ENCODE measurements at places on chromosomes 4 and X.

GRCh38 chr4:45147866-45148265, 421.5 kb upstream of the GNPDA2 start:
- no peak for DNase-seq

DNA sequence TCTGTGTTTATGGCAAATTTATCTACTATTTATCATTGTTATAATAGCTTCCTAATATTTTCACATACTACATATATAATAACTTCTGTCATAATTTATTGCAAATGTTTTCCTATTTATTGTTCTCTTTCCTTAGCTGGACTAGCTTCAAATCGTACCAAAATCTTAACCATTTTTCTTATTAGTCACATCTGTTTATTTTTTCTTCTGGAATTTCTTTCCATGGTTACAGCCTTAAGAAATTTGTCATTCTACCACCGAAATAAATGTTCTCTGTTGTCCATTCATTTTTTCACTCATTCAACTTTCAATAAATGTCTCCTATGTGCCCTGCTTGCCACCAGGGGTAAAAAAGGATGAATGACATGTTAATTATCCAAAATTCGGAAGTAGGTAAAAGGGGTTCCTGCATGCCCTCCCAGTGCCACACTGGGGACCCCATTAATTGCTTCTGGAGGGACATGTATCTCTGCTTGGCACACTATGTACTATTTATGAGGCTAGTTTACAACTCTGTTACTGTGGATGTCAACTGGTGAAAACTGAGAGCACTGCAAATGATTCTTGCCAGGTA, 182.1 kb downstream of the SH3KBP1 start:
- DNase-seq = no peak

DNA sequence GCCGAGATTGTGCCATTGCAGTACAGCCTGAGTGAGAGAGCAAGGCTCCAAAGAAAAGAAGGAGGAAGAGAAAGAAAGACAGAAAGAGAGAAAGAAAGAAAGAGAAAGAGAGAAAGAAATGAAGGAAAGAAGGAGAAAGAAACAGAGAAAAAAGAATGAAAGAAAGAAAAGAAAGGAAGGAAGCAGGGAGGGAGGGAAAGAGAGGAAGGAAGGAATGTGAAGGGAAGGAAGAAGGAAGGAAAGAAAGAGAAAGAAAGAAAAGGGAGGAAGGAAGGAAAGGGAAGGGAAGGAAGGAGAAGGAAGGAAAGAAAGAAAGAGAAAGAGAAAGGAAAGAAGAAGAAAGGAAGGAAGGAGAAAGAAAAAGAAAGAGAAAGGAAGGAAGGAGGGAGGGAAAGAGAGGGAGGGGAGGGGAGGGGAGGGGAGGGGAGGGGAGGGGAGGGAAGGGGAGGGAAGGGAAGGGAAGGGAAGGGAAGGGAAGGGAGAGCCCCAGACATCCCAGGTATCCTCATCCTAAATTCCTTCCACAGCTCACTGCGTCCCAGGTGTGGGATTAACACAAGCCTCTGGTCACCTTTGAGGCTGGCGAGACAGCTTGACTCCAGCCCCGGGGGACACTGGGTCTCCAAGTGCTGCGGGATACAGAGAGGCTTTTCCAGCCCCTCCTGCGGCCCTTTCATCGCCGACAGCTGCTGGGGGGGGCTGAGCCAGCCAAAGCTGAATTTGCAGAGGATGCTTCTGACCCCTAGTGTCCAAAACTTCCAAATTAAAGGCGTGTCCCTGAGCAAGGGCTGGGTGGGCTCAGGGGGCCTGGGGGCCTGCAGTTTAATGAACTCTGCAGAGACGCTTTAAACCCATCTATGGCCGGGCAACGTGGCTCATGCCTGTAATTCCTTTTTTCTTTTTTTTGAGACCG, 24.2 kb upstream of the CSF2RA start:
- DNase-seq = no peak

- DNase-seq = no peak
Observed at GRCh38 chr4:17494258-17495190, 17.4 kb downstream of the QDPR start.

DNA sequence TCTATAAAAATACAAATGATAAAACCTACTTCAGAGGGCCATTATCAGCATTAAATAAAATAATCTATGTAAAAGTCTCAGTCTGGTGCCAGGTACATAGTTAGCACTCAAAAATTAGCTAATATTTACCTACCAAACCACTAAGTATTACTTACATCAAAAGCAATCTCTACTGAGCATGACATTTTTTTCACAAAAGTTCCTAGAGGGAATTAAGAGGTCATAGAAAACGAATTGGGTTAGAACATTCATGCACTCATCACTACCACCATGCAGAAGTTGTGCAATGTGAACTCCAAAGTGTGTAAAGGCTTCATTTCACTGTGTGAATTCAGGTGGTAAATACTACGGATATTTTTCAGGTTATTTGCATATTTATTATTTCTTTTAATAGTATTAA, 209.5 kb upstream of the FGF13 start:
- DNase-seq = no peak

- DNase-seq = no peak
Observed at GRCh38 chr4:148842843-148843242, 400.6 kb upstream of the NR3C2 start.

DNA sequence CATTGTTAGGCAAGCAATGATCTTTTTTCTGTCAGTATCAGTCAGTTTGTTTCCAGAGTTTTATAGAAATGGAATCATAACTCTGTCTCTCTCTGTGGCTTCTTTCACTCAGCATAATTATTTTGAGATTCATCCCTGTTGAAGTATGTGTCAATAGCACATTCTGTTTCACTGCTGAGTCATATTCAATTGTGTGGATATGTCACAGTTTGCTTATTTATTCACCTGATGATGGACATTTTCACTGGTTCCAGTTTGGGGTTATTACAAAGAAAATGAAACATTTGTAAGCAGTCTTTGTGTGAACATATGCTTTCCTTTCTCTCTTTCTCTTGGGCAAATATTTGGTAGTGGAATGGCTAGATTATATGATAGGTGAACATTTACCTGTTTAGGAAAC, 10.2 kb upstream of the ZNF718 start:
- DNase-seq = no peak

GRCh38 chrX:119042040-119042439, 30.8 kb upstream of the CT47C1 start:
- no peak for DNase-seq

- no peak for DNase-seq
Observed at GRCh38 chrX:136106920-136107528, 40.3 kb upstream of the FHL1 start.

DNA sequence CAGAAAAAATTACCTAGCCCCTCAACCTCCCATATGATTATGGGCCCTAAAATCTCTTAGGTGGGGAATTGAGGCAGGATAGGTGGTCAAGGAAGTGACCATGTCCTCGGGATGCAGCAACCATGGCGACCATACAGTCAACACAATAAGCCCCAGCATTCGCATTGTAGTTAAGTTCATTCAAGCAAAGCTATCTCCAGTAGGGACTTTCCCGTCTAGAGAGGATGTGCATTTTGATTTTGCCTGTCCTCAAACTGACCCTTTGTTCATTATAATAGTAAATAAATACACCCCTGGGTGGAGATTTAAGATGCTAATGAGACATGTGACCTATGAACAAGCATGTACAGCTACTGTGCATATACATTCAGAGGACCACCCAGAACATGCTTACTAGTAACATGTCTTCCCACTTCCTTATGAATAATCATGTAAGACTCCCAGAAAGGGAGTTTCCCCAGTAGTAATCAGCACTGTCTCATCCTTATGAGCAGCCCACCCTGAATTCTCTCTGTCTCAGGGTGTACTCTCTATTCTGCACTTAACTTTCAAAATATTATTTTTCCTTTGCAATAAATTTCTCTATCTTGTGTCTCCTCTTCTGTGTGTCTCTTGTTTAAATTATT, 74.3 kb downstream of the NUDT11 start:
- DNase-seq = no peak

GRCh38 chr4:187236209-187236890, 512.7 kb upstream of the FAT1 start:
- no peak for DNase-seq

DNA sequence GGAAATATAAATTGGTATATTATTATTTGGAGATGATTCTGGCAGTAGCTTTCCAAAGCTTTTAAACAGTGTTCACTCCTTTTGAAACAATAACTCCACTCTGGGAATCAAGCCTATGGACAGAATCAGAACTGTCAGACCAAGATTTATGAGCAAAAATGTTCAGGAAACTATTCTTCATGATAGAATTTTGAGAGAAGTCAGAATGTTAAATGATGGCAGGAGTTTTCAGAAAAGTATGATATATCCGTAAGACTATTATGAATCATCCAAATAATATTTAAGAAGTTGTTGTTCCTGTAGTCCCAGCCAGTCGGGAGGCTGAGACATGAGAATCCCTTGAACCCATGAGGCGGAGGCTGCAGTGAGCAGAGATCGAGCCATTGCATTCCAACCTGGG, 50.5 kb upstream of the ADGRG2 start:
- DNase-seq = no peak

GRCh38 chr4:153002110-153002509, 66.0 kb downstream of the FHDC1 start:
- no peak for DNase-seq

DNA sequence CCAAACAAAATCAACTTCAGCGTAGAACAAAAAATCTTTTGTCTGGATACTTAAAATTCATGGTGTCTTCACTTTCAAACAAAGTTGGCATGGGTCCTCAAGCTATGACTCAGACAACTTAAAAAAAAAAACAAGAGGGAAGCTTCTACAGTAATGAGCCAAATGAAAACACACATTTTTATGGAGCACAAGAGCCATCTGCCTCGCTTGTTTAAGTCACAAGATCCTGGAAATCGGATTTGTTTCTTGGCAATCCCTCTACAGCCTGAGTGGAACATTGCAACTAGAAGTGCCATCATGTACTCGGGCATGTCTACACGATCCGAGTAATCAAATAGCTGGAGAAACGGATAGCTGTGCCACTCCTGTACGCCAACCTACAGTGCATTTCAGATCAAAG, 22.6 kb downstream of the LAMP2 start:
- no peak for DNase-seq

- no peak for DNase-seq
Observed at GRCh38 chr4:2763511-2763967, 7.4 kb upstream of the TNIP2 start.

GRCh38 chr4:83283181-83283580, 1.4 kb downstream of the COQ2 start:
- no peak for DNase-seq

DNA sequence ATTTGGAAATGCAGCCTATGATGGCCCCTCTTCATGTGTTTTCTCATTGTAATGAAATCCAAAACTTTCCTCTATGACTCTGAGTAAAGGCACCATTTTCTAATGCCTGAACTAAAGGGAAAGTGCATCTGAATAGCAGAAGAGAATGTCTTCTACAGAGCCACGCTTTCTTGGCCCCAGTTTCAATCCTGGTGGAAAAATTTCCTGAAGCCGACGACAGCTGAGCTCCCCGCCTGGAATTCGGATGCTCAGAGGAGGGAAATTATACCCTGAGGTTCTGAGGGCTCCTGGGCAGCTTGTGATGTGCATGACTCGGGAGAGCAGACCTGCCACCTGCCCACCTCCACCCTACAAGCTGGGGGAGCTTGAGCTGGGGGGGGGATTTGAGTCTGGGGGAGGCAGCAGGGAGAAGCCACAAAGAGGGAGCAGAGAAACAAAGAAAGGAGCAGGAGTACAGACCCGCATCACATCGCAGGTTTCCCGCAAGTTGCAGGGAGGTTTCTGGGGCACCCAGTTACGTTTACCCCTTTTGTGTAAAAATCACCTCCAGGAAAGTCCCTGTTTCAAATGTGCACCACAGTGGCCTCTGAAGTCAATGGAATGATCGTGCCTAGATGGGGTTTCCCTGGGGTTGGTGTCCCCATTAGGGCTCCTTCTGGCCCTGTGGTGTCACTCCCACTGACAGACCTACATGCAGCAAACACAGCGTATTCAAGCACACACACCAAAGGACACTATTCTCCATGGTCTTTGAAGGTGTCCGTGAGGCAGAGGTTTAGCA, 145.6 kb upstream of the RBPJ start:
- DNase-seq = no peak

GRCh38 chr4:21964762-21965319, 16.3 kb upstream of the KCNIP4 start:
- DNase-seq = no peak
